NCI-H510A (cell line): ENCODE measurements at places on chromosomes 5 and 9.
A peak's percentile ranks its signal among the peaks of the same experiment; 100 is the strongest.

GRCh38 chr9:87569518-87569917 is 71.9 kb downstream of the DAPK1 start:
- no peak for DNase-seq

DNA sequence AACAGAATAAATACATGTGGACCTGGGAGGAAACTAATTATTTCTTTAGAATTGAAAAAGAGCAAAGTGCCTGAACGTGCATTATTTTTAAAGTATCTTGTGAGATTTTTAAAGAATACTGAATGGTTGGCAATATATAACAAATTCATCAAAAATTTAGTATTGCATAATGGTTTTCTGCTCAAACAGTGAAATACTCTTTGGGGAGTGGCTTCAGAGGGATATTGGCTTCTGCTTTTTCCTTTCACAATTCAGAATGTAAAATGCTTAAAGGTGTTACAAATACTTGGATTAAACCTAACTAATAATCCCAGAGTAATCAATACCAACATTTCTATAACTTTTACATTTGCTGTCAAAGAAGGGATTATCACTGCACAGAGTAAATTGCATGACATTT is 379.3 kb upstream of the CHD1 start:
- DNase-seq: no peak

- no peak for DNase-seq
These were observed 38.8 kb downstream of the ARHGEF28 start for GRCh38 chr5:73664796-73665195.

DNA sequence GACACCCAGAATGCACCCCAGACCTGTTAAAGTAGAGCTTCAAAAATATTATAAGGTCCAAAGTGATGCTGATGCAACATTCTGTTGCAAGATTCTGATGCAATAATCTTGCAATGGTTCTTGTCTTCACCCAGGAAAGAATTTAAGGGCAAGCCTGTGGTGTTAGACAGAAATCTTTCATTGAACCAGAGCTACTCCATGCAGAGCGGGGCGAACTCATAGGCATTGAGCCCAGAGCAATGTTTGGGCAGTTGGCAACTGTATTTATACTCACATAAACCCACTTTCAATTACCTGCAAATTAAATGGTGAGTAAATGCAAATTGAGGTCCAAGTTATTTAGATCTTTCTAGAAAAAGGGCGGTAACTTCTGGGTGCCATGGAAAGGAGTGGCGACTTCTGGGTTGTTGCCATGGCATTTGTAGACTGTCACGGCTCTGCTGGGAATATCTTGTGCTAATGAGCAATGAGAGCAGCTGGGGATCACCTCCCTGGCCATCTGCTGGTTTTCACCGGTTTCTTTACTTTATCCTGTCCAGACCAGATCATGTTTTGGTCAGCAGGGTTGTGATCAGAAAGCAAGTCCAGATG is 163.4 kb downstream of the ICE1 start:
- DNase-seq: no peak

DNA sequence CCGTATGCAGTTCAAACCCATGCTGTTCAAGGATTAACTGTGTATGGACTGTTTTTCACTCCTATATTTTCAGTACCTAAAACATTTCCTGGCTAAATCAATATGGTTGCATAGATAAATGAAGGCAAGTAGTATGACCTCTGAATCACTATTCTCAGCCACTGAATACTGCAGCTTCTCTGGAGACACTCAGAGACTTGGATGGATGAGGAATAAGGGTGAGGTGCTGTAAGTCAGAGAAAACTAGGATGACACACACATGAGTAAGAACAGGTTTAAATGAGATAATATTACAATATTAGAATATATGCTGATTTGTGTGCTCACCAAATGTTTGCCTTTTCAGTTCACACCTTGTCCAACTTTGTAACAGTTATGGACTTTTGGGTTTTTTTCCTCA is 26.0 kb upstream of the ANXA1 start:
- DNase-seq: no peak

DNA sequence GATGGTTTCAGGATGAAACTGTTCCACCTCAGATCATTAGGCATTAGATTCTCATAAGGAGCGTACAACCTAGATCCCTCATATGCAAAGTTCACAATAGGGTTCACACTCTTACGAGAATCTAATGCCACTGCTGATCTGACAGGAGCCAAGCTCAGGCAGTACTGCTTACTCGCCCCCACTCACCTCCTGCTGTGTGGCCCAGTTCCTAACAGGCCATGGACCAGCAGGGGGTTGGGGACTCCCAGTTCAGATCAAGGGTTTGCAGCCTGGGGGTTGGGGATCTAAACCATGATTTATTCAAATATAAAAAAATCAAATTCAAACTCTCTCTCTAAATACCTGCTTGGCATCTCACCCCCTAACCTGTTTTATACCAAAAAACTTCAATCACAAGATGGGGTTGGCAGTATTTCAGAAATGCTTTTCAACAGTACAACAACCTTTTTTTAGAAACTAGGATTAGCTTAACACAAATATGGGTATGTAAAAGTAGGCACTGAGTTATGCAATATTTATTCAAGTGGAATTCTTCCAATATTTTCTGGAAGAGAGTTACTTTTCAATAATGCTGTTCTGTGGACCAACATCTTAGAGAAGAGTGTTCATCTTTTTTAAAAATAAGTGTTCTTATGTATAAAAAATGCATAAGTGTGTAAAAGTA is 30.1 kb upstream of the SLC12A2 start:
- DNase-seq: no peak

- DNase-seq: no peak
These were observed 303.6 kb upstream of the MSX2 start for GRCh38 chr5:174420651-174421407.

- no peak for DNase-seq
These were observed 12.0 kb downstream of the TMEM8B start for GRCh38 chr9:35840881-35841644.

- peak; percentile 46 for DNase-seq
These were observed 55.7 kb upstream of the FANCC start for GRCh38 chr9:95373069-95373681.

DNA sequence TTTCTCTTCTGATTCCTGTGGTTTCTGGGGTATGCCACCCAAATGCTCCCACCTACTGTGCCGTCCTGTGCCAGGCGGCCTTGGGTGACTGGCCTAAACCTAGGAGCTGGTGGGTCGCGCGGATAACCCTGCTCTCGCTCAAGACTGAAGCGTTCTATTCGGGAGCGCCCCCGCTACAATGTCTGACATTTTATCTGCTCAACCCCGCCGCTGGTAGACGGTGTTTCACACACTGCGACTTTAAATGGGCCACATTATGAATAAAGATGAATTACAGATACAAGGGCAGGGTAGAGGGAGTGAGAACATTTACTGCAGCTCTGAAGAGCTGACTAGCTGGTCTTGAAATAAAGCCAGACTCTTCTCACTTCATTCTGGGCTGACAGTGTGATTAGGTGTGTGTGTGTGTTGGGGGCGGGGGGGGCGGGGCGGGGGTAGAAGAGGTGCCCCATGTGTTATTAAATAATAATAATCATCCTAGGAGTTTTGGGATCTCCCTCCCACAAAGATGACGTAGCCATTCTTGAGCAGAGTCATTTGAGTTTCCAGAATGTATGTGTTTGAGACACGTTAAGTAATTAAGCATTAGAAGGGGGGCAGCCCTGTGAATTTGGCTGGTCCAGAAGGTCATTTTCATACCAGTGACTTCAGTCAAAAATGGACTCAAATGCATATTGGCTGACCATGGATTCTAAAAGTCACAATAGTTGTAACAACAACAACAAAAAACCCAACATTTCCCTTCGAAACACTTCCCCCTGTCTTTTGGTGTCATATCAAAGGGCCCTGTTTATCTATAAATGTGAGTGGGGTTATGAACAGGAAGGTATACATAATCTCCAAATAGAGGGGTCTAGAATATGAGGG is 1.0 kb upstream of the PTCH1 start:
- DNase-seq: no peak
